ENCODE measurements at places on chromosomes 12 and 14.

- DNase-seq, result no peak
These were observed 379.8 kb downstream of the VRK1 start for GRCh38 chr14:97177016-97177415.

DNA sequence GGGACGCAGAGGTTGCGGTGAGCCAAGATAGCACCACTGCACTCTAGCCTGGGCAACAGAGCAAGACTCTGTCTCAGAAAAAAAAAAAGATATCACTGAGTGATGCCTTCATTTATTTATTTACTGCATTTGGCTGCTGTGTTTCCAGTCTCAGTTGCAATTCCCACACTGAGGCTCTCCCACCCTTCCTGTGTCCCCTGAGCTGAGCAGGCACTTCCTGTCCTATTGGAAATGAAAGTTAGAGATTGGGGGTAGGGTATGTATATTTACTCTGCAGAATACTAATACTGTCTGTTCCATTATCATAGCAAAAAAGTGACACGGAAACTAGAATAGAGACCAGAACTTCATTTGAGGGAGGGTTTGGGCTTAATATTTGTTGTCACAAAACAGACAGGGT lies 1.6 kb upstream of the RBMS2 start:
- peak; percentile 22 for DNase-seq

- DNase-seq, result no peak
These were observed 36.5 kb downstream of the LTBP2 start for GRCh38 chr14:74575507-74575906.

DNA sequence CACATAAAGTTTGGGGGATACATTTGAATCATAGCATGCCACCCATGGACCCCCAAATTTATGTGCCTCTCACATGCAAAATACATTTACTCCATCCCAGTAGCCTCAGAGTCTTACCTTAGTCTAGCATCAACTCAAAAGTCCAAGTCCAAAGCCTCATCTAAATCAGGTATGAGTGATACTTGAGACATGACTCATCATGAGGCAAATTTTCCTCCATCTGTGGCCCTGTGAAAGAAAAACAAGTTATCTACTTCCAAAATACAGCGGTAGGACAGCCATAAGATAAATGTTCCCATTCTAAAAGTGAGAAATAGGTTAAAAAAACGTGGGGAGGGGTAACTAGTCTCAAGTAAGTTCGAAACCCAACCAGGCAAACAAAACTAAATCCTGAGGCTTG lies 444.2 kb downstream of the SNAPC1 start:
- peak; percentile 31 for DNase-seq

DNA sequence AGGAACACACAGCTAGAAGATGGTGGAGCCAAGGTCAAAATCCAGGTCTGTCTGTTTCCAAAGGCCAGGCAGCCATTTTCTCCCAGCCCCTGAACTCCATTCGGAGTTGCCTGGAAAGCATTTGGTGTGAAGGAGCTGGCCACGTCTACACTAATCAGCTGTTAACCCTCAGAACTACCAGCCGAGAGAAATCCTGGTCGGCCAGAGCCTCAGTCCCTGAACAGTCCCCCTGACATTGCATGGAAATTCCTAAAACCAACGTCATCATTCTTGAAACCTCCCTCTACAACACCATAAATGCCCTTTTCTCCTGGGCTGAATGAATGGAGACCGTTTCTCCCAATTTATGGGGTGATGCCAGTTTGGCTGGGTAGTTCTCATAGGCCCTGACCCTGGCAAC lies 245.6 kb downstream of the SLC41A2 start:
- peak; percentile 67 for DNase-seq

GRCh38 chr14:103362780-103363179 lies 22.4 kb upstream of the MARK3 start:
- peak; percentile 41 for DNase-seq

- DNase-seq, result no peak
These were observed 47.8 kb downstream of the HRK start for GRCh38 chr12:116833474-116833873.

DNA sequence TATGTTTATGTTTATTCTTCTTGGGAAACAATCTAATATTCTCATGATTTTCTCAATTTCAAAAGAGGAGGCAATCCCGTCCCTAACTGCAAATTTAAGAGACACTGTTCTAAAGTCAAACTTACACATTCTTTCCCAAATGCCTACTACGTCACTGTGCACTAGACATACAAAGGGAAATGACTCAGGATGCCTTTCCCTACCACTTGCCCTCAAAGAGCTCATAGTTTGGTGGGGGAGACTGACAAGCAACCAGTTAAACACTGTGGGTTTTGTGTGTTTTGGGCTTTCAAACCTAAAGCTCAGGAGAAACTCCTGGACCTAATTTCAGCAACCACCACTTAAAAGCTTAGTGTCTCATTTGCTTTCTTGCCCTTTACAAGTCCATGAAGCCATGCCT lies 58.4 kb downstream of the ATP2B1 start:
- no peak for DNase-seq

- peak; percentile 15 for DNase-seq
These were observed 117.8 kb downstream of the BTG1 start for GRCh38 chr12:92027701-92028440.

DNA sequence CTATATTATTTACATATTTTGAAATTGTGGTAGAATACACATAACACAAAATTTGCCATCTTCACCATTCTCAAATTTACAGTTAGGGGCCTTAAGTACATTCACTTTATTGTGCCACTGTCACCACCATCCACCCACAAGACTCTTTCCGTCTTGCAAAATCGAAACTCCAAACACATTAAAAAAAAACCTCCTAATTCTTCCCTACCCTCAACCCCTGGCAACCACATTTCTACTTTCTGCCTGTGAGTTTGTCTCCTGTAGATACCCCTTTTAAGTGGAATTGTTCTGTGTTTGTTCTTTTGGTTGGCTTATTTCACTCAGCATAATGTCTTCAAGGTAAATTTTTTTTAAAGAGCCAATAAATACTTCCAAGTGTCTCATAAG lies 31.6 kb upstream of the AMIGO2 start:
- no peak for DNase-seq

DNA sequence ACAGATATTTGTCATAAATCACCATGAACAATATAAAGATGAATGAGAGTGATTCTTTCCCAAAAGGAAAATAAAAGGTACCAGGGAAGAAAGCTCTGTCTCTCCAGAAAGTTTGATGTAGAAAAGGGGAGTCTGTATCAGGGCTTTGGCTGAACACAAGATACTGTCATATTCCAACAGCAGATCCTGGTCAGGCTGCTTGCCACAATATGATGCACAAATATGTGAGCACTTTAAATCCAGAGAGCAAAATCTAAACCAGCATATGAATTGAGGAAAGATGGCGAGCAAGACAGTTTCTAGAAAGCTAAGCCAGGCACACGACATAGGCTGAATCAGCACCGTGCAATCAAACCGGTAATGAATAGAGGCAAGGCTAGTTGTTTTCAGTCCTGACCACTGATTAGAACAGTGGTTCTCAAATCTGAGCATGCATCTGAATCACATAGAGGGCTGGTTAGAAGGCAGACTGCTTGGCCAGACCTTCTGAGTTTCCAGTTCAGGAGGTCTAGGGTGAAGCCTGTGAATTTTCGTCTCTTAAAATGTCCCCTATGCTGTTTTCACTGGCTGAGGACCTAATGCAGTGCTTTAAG lies 60.7 kb downstream of the PLCZ1 start:
- no peak for DNase-seq

- DNase-seq, result no peak
These were observed 100.8 kb downstream of the SAMD4A start for GRCh38 chr14:54667764-54668163.

GRCh38 chr12:124380796-124381455 lies 86.0 kb downstream of the RFLNA start:
- no peak for DNase-seq

DNA sequence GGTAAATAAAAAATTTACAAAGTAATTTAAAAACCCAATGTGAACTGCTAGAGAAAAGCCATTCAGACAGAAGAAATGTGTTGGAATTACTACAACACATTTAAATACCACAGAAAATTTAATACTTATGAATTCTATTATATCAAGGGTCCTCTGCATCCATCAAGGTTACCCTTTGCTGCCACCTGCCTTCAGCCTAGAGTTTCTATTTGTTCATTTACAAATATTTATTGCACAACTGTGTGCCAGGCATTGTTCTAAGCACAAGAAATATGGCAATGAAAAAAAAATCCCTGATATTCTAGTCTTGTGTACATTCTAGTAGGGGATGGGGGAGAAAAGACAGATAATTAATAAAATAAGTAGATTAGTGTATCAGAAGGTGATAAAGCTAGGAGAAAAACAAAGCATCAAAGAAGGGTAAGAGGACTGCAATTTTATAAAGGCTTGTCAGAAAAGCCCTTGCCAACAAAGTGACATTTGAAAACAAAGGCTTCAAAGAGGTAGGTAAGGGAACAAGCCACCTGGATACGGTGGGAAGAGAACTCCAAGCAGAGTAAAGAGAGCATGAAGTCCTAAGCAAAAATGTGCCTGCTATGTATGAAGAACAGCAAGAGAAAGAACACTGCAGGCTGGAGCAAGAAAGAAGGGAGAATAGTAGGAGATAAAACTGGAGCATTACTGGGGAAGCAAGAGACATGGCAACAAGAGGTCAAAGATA lies 59.1 kb upstream of the SLC6A13 start:
- peak; percentile 28 for DNase-seq

- no peak for DNase-seq
These were observed 472.2 kb upstream of the STXBP6 start for GRCh38 chr14:25522116-25522515.

GRCh38 chr12:116860263-116860662 lies 21.0 kb downstream of the HRK start:
- DNase-seq, result no peak

DNA sequence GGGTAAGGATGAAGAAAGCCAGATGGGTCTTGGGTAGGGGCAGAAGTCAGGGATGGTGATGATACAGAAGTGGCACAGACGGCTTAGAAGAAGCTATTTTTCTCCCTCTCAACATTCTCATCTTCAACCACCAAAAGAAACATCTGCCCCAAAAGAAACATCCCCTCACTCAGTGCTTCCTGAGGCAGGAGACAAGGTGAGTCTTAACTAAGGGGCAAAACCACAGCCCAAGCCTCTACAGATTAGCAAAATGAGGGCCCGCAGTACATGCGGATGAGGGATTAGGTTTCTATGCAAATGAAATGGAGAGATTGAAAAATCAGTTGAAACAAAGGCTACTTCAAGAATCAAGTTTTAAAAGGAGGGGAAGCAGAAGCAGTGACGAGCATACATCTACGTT lies 241.3 kb upstream of the CCDC196 start:
- no peak for DNase-seq

DNA sequence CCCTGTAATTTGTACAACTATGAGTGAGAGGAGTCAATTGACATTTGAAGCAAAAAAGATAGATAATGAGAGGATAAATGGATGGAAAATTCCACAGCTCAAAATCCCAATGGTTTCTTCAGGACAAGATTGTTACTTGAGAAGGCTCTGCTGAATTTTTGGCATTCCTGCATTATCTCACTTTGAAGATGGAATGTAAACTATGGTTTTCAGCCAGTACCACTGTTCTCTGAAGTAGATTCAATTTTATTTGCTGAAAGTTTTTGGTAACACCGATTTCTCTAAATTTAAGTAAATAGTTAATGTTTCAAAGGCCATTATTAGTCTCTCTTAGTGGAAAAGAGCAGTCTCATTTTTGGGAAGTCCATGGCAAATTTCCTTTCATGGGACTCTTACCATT lies 121.9 kb upstream of the SLC38A2 start:
- peak; percentile 68 for DNase-seq

- no peak for DNase-seq
These were observed 16.4 kb upstream of the SRP54 start for GRCh38 chr14:34966413-34966812.

DNA sequence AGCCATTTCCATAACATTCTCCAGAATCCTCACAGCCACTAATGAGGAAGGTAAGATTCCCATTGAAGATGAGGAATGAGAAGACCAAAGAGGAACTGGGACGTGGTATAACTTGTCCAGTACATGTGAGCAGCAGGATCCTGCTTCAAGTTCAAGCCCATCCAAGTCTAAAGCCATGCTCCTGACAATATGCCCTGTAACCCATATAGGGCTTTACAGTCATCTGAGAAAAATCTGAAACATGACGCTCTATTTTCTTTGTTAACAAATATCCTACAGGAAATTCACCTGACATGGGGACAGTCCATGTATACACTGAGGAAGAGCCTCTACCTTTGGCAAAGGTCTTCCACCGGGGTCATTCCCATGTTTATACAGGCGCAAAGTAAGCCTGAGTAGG lies 3.1 kb upstream of the ACTR6 start:
- no peak for DNase-seq

- no peak for DNase-seq
These were observed 56.0 kb upstream of the ACSS3 start for GRCh38 chr12:81021834-81022233.

DNA sequence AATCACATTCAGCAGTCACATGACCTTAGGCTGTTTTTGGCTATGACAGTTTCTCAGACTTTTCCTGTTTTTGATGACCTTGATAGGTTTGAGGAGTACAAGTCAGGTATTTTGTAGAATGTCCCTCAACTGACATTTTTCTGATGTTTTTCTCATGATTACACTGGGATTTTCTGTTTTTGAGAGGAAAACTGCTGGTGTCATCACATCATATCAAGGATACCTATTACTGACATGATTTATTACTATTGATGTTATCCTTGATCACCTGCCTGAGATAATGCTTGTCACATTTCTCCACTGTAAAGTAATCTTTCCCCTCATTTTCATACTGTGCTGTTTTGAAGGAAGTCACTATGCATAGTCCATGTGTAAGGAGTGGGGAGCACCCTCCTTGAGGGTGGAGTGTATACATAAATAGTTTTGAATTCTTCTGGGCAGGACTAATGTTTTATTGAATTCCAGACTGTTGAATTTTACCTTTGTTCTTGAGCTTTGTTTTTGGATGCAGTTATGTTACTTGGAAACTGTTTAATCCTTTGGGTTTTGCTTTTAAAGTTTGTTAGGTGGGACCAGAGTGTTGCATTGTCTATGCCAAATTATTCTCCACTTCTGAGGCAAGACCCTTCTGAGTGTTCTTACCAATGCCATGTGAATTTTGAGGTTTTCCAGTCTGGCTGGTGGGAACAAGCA lies 444.5 kb upstream of the FAR2 start:
- DNase-seq, result peak; percentile 19

DNA sequence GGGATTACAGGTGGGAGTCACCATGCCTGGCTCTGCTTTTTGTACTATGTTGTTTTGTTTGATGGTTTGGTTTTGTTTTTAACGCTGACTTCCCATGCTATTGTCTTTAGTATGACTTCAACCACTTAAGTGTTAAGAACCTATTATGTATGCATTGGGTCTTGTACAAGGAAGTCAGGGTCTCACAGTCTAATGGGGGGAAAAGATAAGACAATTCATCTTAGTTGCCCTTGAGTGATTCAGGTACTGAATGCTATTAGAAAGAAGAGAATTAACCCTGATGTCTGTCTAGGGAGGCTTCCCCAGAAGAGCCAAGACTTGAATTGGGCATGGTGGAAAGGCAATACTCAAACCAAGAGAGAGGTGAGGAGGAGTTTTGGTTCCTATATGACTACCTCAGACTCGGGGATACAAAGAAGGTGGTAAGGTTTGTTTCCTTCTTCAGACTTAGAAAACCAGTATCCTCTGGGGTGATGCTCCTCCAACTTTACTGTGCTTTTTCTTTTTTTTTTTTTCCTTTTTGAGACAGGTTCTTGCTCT lies 64.6 kb downstream of the SUSD6 start:
- DNase-seq, result no peak

All from adipocyte (in vitro differentiated cells).